NCI-H1105 (cell line): ENCODE measurements at places on chromosomes 16 and 17.

DNA sequence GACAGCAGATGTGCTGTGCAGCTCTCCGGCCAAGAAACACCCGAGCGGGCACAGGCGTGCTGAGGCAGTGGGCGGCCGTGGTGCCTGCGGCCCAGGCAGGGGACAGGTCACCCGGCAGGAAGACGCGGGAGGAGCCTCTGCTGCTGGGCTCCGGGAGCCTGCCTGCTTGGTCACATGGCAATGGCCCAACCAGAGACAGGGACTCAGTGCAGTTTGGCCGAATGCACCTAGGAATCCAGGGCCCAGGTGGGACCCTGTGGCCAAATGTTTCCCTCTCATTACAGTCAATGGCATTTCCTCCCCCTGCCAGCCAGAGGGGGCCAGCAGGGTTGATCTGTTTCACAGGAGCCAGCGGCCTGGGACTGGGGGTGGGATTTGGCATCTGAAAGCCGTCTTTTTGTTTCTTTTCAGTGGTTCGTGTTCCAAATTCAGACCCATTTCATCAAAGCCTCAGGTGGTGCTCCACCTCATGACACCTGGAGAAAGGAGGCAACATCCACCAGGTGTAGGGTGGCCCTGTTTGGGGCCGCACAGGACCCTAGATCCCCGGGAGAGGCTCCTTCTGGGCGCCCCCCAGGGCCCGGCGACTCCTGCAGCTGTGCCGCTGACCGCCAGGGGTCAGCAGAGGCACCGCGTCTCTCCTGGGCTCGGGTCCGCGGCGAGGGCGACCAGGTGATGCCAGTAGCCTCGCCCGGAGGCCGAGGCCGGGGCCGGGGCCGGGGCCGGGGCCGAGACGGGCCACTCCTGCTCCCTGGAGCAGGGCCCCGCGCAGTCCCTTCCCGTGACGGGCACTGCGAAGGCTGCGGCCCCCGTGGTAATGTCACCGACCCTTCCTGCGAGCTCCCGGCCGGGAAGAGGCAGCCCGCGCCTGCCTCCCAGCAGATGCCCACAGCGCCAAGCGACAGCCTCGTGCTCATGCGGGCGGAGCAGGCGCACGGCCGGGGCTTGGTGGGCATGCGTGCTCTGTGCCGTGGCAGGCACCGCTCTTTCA lies 118.5 kb downstream of the C16orf78 start:
- peak; percentile 42 for DNase-seq

DNA sequence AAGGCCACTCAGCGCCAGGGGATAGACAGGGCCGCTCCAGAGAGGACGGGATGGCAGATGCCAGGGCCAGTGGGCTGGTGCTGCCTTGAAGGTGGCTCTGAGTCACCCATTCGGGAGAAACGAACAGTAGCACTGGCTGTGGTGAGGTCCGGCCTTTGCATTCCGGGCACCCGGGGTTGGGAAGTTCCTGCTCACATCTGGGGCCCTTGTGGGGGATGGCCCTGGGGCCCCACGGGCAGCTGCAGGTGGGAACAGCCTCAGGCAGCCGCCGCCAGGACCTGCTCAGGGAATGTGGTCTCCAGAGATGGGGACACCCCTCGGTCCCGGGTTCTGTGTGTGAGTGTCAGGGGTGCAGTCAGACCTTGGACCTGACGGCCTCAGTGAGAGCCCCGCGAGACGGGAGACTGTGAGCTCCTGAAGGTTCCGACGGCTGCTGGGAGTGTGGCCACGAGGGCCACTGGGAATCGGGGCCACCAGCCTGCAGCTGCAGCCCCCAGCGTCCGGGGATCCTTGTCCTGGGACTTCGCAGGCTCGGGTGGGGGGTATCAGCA lies 1.4 kb downstream of the CBFA2T3 start:
- no peak for DNase-seq

GRCh38 chr16:9868606-9869149 lies 313.6 kb downstream of the GRIN2A start:
- DNase-seq, result no peak

DNA sequence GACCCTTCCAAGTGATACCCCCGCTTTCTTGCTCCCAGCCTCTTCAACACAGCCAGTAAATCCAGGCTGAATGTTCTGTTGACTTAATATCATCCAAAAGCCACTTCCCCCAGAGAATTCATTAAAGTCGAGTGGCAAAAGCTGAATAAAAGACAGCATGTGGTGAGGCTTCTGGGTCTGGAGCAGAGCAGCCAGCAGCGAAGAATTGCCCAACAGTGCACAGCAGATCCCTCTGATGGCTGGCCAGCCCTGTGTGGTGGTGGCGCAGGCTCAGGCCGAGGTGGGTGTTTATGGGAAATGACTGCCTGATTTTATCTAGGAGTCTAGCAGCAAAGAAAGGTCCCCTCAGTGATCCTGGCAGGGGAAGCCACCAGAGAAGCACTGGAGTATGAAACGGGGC lies 30.3 kb upstream of the RCVRN start:
- DNase-seq, result no peak

DNA sequence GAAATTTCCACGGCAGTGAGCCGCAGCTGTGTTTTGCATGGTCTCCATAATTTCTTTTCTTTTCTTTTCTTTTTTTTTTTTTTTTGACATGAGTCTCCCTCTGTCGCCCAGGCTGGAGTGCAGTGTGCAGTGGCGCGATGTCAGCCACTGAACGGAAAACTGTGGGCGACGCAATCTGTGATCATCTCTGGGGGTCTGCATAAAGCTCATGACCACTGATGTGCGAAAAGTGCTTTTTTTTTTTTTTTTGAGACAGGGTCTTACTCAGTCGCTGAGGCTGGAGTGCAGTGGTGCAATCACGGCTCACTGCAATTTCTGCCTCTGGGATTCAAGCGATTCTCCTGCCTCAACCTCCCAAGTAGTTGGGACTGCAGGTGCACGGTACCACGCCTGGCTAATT lies 117.6 kb downstream of the ABCC6 start:
- DNase-seq, result no peak

GRCh38 chr17:72467841-72468653 lies 347.2 kb downstream of the SOX9 start:
- DNase-seq, result no peak

DNA sequence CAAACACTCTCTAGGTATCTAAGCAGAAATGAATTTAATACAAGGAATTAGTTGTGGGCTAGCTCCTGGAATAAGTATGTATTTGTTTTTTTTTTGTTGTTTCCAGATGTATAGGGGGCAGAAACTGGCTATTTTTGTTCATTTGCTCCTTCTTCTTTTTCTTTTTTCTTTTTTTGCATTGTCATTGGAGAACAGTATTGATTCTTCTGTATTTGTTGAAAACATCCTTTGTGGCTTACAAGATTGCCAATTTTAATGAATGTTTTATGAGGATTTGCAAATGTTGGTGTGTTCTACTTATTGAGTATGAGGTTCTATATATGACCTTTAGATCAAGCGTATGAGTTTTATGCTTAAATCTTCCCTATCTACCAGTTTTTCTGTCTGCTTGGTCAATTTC lies 5.6 kb upstream of the PCTP start:
- DNase-seq, result no peak

- DNase-seq, result no peak
These were observed 13.5 kb upstream of the ADGRG1 start for GRCh38 chr16:57614944-57615343.
